ENCODE measurements at places on chromosomes 7 and 10.

- no peak for DNase-seq
These were observed 83.9 kb upstream of the FGFR2 start for GRCh38 chr10:121681997-121682687.

DNA sequence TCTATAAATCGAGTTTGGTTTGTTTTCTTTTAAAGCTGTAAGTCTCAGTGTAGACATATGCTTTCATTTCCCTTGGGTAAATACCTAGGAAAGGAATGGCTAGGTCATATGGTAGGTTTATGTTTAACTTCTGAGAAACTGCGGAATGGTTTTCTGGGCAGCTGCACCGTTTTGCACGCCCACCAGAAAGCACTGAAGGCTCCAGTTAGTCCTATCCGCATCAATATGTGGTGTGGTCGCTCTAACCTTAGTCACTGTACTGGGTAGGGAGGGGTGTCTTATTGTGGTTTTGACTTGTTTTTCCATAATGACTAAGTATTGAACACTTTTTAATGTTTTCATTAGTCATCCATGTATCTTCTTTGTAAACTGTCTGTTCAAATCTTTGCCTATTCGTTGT, 279.5 kb upstream of the AKR1E2 start:
- no peak for DNase-seq

DNA sequence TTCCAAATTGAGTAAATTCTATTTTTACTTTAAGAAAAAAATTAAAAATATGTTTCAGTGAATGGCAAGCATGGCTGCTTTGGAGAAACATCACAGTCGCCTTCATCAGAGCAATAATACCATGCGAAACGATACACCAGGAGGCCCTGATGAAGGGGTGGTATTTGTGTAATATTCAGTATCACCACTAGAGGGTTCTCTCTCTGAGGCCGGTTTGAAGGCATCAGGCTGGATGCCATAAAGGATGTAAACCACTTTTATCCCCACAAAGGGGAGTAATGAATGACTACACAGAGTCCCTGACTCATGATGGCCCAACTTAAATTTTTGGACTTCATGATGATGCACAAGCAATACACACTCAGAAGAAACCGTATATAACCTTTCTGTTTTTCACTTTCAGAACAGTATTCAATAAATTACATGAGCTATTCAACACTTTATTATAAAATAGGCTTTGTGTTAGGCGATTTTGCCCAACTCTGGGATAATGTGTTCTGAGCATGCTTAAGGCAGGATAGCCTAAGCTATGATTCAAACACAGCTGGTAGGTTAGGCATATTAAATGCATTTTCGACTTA, 95.5 kb downstream of the PPP1R17 start:
- DNase-seq, result no peak

DNA sequence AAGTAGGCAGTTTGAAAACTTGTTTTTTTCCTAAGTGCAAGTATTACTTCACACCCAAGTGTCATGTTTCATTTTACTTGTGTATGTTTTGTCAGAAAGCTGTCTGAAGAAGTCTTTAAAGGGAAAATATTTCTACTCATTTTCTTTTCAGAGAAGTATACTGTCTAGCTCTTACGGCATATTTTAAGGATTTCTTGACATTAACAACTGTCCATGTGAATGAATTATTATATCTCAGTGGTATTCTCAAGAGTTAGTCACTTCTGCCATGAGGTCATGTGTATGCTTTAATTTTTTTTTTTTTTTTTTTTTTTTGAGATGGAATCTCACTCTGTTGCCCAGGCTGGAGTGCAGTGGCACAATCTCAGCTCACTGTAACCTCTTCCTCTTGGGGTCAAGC, 229.5 kb downstream of the BICC1 start:
- DNase-seq, result no peak

GRCh38 chr10:7738536-7739407, 35.7 kb downstream of the ITIH2 start:
- no peak for DNase-seq

GRCh38 chr10:13158401-13158800, 3.0 kb upstream of the MCM10 start:
- no peak for DNase-seq

DNA sequence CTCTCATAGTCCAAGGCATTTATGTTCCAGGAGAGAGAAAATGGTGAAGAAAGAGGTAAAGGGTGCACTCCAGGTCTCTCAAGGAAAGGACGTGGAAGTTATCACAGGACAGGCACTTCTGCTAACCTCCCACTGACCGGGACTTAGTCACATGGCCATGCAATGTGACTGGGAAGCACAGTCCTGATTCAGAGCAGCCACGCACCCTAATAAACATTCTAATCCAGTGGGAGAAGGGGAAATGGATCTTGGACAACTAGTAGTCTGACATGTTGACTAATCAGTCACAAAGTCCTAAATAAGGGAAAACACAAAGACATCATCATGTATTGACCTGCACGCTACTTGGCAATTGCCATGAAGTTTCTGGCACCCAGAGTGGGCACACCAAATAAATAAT, 417.5 kb upstream of the ZMIZ1 start:
- DNase-seq, result no peak

GRCh38 chr10:67772894-67773511, 65.0 kb downstream of the DNAJC12 start:
- DNase-seq, result no peak

GRCh38 chr7:130896898-130897514, 163.0 kb upstream of the KLF14 start:
- DNase-seq, result no peak
